ENCODE measurements at places on chromosomes 13 and 19.

- no peak for DNase-seq
Measured at GRCh38 chr19:50423279-50424113, 4.8 kb downstream of the SPIB start.

GRCh38 chr19:44438441-44438840, 9.8 kb downstream of the ZNF229 start:
- DNase-seq: no peak

GRCh38 chr13:98406427-98406826, 170.5 kb downstream of the STK24 start:
- no peak for DNase-seq

DNA sequence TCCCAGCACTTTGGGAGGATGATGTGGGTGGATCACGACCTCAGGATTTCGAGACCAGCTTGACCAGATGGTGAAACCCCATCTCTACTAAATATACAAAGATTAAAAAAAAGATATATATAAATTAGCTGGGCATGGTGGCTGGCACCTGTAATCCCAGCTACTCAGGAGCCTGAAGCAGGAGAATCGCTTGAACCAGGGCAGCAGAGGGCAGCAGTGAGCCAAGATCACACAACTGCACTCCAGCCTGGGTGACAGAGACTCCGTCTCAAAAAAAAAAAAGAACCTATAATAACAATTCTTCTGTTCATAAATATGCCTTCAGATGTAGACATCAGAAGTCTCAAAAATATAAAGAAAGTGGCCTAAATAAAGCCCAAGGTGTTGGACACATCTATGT, 7.6 kb downstream of the ZNF737 start:
- DNase-seq: no peak

- no peak for DNase-seq
Measured at GRCh38 chr13:21901336-21901735, 230.5 kb downstream of the FGF9 start.

GRCh38 chr19:47518139-47518538, 3.3 kb upstream of the NAPA start:
- DNase-seq: no peak

DNA sequence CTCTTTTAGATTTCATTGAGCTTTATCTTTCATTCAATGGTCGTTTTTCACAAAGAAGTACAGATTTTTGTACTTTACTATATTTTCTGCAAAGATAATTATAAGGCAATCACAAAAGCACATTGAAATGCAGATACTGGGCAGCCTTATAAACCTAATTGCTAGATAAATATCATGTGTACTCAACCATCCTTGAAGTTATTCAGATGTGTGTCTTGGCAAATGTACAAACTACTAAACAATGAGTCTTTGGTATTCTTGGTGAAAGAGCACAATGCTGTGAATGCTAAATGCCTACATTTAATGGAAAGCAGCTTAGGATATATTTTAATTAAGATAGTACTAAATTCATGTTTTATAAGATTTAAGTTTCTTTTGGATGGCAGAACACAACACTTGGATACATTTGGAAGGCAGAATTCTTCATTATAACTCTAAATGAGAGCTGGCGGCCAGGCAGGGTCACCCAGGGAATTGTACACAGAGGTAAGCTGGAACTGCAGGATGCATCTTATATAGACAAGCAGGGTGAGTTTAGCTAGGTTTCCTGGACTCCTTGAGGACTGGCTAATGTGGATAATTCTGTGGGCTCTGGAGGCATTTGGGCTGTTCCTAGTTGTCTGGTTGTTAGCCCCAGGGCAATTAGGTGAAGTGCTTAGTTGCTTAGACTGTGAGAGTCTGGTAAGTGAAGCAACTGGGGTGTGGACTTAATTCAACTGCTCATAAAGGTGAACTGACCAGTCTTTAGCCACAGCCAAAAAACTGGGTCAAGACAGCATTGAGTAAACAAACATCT, 286.6 kb downstream of the PCDH20 start:
- no peak for DNase-seq

DNA sequence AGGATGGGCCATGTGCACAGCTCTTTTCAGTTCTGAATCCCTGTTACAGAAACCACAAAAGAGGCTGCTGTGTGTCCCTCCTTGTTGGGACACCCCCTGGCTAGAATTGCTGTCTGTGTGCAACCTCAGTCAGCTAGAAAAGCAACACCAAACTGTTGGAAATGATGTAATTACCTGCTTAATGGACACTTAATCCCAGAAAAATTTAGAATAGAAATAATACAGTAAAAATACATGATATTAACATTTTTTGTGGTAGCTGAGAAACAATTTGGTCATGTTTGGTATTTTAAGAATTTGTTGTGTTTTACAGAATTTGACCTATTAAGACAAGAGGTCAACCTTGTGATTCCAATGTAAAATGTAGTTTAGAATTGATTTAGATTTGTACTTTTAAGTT, 46.8 kb downstream of the FAM124A start:
- DNase-seq: no peak

DNA sequence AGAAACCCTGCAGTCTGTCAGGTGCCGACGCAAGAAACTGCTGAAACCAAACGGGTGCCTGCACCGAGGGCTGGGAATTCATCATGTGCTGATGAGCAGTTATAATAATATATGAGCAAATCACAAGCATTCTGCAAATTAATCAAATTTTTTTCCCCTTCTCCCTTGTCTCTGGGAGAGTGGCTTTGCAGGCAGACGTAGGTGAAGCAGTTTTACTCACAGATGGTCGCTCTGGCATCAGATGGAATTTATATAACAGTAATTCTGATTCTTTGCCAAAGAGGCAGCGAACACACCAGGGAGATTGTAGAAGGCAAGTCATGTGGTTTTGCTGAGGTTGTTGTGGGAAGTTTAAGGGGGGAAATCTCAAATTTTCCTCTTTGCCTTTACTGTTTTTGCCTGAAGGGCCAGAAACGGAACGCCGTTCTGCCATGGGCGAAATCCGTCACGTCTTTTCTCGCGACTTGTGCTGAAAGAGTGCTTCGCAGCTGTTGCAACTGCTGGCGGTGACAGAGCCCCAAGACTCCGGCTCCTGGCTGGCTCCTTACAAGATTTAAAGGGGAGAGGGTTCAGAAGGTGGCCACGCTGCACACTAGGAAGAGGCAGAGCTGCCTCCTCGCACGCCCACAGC, 320.1 kb downstream of the ZNF536 start:
- no peak for DNase-seq

DNA sequence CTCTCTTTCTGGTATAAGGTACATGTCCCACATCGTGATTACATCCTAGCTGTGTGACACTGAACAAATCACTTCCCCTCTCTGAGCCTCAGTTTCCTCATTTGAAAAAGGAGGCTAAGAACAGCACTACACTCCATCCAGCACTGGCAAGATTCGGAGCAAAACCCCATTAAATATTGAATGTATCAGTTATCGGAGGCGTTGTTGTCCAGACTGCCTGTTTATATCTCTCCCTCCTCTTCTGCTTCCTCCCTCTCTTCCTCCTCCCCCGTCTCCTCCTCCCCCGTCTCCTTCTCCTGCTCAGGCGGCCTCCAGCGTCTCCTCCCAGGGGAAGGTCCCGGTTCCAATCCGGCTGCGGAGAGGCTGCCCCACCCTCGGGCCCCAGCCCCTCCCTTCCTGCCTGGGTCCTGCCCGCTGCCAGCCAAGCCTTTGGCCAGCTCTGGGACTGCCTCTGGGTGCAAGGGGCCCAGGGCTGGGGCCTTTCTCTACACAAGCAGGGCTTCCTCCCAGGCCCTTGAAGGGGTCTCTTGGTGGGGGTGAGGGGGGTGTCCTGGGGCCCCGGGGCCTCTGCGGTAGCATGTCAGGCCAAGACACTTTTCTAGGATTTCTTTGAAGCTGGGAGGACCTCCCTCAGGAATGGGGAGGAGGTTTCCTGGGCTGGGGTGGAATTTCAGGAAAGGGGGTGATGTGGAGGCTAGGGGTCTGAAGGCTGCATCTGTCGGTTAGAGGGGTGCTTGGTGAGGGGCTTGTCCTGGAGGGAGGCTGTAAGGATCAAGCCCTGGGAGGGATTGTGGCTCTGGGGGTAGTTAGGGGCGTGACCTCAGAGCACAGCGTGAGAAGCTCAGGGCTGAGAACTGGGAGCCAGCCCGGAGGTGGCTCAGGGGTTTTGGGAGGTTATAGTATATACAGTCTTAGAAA, 1.9 kb downstream of the RRAS start:
- DNase-seq: no peak

- DNase-seq: no peak
Measured at GRCh38 chr13:27004866-27005265, 166.7 kb downstream of the USP12 start.

DNA sequence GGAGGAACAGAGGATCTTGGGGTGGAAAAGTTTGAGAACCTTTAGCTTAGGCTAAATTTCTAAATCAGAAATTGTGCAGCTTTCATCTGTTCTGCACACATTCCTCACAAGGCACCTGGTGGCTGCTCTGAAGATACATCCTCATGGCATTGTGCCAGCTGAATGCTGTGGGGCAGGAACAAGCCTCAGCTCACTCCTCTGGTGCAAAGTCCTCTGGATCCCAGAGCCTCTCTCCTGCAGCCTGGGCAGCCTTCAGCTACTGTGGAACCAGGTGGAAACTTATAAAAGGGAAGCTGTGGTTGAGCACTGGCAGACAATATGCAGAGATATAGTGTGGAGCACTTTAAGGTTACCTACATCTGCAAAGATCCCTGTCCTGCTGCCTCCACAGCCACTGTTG, 72.3 kb downstream of the KCTD12 start:
- DNase-seq: no peak

DNA sequence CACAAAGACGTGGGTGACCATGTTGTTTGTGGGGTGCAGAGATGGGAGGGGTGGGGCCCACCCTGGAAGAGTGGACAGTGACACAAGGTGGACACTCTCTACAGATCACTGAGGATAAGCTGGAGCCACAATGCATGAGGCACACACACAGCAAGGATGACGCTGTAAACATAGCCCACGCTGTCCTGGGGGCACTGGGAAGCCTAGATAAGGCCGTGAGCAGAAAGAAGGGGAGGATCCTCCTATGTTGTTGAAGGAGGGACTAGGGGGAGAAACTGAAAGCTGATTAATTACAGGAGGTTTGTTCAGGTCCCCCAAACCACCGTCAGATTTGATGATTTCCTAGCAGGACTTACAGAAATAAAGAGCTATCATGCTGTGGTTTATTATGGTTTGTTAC, 5.6 kb downstream of the KLK2 start:
- no peak for DNase-seq

GRCh38 chr19:44808463-44809371, at the start of gene BCAM:
Gene BCAM, plus strand, starts transcription at chr19:44809103. Its CDS starts 22 bp downstream, at chr19:44809125.
- peak; percentile 76 for DNase-seq

- DNase-seq: no peak
Measured at GRCh38 chr19:4372165-4373012, 28.0 kb downstream of the SH3GL1 start.

DNA sequence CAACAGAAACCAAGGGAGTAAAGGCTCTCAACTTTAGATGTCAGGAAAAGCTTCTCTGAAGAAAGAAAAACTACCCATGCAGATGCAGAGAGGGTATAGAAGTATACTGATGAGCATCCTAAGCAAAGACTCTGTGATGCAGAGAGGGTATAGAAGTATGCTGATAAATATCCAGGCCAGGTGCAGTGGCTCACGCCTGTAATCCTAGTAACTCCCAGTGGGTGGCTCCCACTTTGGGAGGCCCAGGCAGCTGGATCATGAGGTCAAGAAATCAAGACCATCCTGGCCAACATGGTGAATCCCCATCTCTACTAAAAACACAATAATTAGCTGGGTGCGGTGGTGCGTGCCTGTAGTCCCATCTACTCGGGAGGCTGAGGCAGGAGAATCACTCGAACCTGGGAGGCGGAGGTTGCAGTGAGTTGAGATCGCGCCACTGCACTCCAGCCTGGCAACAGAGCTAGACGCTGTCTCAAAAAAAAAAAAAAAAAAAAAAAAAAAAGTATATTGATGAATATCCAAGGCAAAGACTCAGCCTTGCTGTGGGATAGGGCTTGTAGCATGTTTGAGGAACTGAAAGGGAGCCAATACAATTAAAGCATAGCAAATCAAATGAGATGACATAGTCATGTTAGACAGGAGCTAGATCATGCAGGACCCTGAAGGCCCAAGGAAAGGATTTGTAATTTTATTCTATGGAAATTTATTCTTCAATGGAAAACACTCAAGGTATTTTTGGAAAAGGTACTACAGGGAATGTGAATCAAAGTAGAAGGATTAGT, 14.9 kb downstream of the UBL3 start:
- no peak for DNase-seq

DNA sequence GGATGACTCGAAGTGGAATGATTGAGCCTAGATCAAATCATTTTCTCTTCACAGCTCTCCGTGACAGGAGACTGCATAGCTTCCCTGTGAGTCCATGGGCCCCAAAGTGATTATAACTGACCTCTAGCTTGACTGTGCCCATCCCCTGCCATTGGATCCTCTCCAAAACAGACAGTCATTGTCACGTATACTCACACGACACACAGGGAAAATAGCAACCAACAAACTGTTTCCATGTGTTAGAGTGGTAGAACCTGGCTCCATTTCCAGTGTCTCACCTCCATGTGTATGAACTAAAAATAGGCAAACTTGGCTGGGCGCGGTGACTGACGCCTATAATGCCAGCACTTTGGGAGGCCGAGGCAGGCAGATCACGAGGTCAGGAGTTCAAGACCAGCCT, 48.8 kb upstream of the NPAS1 start:
- DNase-seq: no peak

GRCh38 chr19:3167533-3168272, 10.9 kb upstream of the S1PR4 start:
- no peak for DNase-seq

DNA sequence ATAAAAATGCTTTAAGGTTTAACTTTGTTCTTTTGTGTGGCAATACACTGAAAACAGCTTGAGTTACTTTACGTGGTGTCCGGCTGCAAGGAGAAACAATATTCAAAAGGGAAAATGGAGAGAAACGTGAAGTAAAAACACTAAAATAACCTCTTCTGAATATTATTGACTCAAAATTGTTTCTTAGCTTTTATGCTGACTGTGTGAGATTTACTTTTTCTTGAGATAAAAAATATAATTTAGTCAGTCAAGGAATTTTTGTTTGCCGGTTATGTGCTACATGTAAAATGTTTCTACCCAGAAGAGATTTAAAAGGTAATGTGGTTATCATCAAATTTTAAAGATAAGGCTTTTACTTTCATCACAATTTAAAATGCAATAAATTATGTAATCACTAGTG, 200.6 kb upstream of the GPC6 start:
- no peak for DNase-seq

DNA sequence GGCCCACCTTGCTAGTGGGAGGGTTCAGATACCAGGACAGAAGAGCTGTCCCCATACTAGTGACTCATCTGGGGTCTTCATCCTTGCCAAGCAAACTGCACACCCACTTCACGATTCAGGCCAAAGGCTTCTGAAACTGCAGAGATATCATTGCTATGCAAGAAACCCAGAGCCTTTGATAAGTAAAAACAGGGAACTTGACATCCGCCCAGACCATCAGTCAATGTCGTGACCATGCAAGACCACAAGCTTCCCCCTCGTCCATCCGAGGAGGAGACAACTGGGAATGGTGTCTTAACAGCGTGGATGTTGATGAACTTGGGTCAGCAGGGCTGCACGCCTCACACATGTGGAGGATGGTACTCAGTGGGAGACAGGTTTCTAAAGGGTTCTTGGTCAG, 58.0 kb downstream of the ABCC4 start:
- no peak for DNase-seq

Data from neuronal stem cell (in vitro differentiated cells).